ENCODE measurements at places on chromosomes 1 and 21.

DNA sequence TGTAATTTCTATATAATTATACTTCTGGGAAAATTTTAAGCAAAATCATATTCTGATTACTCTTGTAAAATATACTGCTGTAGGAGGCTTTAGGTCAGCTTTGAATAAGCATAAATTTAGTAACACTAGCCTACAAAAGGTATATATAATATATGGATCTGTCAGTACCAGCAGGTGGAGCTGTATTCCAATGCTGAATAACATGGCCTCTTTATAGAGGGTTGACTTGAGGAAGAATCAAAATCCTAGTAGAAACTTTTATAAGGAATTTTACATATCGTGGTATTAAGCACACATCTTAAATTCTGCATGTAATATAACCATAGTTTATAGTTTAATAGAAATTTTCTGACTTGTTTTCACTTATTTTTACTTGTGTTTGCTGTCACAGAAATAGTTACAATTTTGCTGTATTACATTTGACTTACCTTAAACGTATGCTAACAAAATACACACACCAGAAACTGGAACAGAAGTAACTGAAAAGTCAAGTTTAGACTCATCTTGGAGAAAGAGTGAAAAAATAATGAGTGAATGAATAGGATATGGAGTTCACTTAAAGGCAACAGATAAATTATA, 79.3 kb downstream of the HMCN1 start:
- DNase-seq, result peak; percentile 66

DNA sequence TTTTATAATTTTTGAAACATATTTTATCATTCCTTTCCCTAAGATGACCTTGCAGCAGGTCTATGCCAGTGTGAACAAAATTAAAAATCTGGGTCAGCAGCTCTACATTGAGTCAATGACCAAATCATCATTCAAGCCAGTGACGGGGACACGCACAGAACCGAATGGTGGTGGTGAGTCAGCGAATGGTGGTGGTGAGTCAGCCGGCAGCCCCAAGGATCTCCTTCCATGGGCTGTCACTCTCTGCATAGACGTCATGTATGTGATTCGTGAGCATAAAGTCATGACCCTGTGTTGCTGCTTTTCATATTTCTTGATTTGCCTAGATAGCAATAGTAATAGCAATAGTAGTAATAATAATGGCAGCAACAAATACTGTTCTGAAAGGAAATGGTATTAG, 26.3 kb downstream of the PER3 start:
- no peak for DNase-seq

DNA sequence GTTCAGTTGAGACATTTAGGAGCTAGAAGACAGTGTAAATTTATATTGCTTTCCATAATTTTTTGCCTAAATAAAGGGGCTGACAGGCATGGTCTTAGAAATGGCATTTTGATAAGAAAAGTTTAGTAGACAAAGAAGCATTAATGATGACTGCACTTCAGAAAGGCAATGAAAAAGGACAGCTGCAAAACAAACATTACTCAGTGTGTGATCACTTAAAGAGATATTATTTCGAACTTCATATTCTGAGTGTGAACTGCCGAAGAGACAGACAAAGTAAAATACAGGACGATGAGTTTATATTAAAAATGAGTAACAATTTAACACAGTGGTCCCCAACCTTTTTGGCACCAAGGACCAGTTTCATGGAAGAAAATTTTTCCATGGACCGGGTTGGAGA, 243.1 kb downstream of the DPYD start:
- no peak for DNase-seq

DNA sequence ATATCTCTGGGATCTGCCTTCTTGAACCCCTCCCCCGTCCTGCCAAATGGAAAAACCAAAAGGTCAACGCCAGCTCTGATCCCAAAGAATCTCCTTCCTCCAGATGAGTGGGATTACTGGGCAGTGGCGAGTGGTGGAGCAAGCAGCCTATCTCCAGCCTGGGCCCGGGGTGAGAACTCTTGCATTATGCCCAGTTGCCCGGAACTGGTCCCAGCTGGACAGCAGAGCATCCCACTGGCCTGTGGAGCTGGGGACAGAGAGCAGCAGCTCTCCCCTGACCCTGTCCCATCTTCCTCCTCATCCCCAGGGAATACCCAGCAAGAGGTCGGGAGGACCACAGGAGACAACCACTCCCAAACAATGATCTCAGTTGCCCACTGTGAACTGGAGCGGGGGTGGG, 130.5 kb downstream of the TMEM53 start:
- no peak for DNase-seq
